ENCODE measurements at places on chromosomes 5 and 9.
A peak's percentile ranks its signal among the peaks of the same experiment; 100 is the strongest.

GRCh38 chr5:133783481-133783880, 171.1 kb upstream of the FSTL4 start:
- no peak for DNase-seq

DNA sequence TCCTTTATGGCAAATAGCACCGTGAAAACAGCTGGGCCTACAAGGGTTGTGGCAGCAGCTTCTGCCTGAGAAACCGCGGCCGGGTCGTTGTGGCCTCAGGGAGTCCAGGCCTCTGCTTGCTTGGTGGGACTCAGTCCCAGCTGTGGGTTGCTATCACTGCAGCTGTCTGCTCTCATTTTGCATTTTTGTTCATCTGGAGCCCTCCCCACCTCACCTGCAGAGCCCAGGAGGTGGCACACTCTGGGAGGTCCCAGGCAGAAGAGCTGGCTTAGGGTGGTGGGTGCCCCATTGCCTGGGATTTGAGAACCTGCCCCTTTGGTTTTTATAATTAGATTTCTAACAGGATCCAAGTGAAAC, 138.4 kb downstream of the GADD45G start:
- no peak for DNase-seq

GRCh38 chr5:78747055-78747454, 98.5 kb upstream of the LHFPL2 start:
- DNase-seq, result no peak

DNA sequence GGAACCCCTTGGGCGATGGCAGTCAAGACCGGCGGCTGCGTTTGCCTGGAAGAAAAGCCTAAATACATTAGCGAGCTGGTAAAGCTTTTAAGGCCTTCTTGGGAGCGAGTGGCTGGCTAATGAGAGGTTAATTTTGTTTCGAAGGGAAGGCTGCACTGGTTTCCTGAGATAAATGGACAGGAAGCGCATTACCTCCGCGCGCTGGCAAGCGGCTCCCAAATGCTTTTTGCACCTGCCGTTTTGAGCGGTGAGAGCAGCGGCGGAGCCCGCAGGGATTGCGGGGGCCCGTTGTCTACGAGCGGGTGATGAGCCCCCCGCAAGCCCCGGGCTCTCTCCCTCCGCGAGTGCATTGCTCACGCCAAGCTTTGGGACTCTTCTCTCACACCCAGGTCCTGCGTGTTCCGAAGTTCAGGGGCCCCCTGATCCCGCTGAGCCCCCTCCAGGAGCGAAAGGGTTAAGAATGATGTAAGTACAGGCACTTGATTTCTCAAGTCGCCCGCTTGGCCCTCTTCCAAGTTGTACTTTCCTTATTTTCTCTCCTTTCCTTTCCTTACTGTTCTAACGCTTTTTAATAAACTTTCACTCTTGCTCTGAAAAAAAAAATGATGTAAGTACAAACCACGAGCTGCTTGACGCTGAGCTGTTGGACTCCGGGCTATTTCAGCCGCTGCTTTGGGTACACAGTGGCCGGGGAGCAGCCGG, 3.1 kb upstream of the RGMB start:
- DNase-seq, result peak; percentile 80

GRCh38 chr5:59588922-59589321, 304.6 kb downstream of the PDE4D start:
- DNase-seq, result peak; percentile 64

- DNase-seq, result peak; percentile 95
These were observed at the start of gene FAM120AOS for GRCh38 chr9:93453047-93453914. TSS of gene FAM120AOS (minus strand) at chr9:93453581. CDS start at chr9:93452709, 872 bp downstream.

GRCh38 chr5:171589461-171589860, 170.0 kb downstream of the FGF18 start:
- no peak for DNase-seq

- peak; percentile 89 for DNase-seq
These were observed 51.7 kb downstream of the ZNF474 start for GRCh38 chr5:122180863-122181548.

DNA sequence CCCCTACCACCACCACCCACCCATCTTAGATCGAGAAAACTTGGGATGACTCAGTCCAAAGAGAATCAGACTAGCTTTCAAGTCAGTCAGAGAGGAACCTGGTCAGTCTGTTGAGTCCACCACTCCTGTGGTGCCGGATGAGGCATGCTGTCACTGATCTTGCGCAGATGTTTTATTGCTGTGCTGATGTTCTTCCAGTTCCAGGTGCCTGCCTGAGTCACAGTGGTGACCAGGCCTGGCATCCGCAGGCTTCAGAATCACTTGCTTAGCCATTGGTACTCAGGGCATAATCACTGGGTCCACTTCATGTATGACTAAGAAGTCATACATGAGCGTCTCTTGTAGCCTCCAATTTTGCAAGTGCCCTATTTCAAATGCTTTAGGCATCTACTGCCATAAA, 114.1 kb downstream of the MUSK start:
- peak; percentile 67 for DNase-seq

GRCh38 chr5:180548563-180548962, 42.7 kb downstream of the SCGB3A1 start:
- no peak for DNase-seq

GRCh38 chr5:78574731-78575161, 73.8 kb downstream of the LHFPL2 start:
- peak; percentile 56 for DNase-seq

DNA sequence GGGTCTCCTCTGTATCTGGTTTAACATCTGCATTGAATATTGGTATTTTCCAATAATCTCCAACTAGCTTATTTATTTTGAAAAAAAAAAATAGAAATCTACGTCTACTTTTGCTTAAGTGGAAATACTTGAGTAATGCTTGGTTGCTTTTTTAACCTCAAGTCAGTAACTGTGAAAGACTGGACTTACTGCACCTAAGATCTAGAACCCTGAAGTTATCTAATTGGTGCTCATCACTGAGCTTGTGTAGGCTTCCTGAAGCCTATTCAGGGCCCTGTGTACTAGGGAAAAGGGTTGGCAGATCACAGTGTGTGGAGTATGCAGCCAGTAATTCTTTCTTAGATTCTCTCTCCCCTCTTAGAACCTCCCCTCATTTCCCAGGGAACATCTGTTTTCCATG, 16.2 kb downstream of the SLC1A1 start:
- DNase-seq, result no peak

DNA sequence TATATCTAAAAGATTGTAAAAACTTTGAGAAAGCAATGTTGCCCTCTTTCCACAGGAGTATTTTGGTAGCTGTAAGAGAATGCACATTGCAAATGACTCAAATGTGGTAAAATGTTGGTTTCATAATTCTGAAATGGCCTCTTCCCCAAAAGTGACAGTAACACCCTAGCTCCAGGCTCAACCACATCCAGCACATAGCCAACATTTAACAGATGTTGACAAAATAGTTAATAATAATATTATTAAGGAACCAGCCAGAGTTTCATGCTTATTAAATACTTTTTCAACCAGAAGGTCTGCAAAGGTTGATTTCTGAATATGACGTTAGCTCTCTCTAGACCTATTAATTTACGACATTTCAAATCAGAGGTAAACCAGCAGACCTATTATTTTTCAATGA, 1.3 kb downstream of the ANXA1 start:
- no peak for DNase-seq

- DNase-seq, result peak; percentile 5
These were observed 41.6 kb downstream of the KIAA1191 start for GRCh38 chr5:176319827-176320554.

GRCh38 chr5:75512383-75513074, 838 bp downstream of the POLK start:
- no peak for DNase-seq

GRCh38 chr5:42522783-42523182, 99.5 kb downstream of the GHR start:
- no peak for DNase-seq

- no peak for DNase-seq
These were observed 82.3 kb downstream of the SLC38A9 start for GRCh38 chr5:55629815-55630214.

DNA sequence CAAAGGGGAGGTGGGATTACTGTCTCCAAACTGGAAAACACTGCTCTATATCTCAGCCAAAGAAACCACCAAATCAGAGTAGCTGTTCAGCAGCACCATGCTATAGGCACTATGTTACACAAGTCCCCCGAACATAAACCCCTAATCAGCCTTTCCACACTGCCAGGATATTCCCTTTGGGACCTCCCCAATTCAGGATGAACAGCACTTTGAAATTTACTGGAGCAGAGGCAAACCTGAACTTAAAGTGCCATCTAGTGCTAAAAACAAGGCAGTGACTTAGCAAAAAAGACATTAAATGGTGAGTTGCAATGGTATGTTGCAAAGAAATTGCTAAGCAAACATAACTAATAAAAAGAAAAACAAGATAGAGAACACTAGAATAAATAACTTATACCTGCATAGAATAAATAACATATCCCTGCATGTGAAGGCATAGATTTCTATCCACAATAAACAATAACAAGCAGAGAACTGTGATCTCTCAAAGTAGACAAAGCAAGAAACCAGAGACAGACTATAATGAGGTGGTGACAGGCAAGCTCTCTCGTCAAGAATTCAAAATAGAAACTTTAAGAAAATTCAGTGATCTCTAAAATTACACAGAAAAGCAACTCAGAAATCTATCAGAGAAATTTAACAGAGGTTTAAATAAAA, 584.4 kb upstream of the ACO1 start:
- peak; percentile 52 for DNase-seq

DNA sequence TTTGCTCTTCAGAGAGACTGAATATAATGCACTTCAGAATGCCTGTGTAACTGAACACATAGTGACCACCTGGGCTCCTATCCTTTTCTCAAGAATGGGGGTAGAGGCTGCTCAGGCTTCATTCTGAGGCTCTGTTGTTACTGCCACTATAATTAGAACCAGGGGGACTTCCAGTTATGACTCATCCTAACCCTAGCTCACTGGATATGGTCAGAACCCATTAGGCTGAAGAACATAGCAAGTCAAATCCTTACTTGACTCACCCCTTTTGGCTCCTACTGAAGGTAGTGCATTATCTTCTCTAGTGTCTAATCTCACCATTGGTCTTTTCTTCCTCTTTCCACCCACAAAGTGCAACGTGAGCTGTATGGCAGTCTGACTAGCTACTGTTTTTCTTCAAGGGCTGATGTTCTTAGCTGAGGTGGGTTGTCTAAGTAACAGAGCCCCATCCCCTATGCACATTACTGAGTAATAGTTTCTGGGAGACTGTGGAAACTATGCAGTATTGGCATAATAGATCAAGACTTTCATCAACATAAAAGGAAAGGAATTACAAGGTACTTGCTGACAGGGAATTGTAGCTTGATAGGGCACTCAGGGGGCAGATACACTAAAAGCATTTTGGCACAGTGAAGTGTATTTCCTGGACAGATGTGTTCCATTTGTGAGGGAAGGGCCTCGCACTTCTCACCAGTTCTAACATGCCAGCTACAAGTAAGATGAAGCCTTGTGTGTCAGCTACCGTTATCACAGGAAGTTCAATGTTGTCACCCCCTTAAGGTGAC, 431.0 kb upstream of the MEF2C start:
- DNase-seq, result peak; percentile 94

DNA sequence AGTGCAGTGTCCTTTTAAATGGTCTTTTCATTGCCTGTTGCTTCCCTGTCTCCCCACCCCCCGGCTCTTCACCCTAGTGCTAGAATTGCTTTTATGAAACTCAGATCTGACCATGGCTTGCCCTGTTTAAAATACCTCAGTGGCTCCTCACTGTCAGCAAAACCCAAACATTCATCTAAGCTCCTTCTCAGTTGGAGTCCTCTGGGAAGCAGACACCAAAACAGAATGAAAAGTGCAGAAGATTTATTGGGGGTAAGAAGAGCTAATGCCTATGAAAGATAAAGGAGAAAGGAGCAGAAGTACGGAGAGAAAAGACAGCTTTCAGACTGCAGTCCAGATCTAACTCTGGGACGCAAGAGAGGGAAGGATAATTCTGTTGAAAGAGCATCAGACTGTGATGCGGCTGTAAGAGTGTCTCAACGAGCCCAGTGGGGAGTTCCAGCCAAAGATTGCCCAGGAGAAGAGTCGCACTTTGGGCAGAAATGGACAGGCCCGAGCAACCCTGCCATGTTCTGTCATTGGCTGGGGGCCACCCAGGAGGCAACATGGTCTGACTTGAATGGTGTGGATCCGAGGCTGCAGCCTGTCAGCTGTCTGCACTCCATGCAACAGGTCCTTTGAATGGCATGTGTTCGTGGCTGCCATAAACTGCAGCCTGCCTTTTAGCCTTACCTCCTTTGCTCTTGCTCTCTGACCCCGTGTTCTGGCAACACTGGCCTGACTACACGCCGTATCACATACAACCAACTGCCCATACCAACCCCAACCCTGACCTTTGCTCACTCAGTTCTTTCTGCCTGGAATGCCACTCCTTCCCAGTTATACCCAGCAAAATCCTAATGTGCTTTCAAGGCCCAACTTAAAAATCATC, 55.9 kb downstream of the IRF1 start:
- DNase-seq, result peak; percentile 70

DNA sequence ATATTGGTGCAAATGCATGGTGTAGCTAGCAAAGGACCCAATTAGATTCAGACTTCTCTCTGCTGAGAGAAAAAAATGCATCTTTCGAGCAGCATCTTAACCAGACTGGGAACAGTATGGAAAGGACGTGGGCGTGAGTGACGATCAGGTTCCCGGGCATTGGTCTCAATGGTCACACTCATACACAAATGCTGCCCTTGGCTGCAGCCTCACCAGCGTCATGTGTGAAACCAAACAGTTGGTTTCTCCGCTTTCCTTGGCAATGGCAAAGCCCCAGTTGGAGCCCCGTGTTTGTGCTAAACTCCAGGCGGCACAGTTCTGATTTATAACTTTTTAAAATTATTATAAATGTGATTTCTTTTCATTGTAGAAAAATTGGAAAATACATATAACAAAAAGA, 237.8 kb downstream of the SEC61B start:
- DNase-seq, result no peak
